Neural crest cell (in vitro differentiated cells): ENCODE measurements at places on chromosomes 1 and 21.

DNA sequence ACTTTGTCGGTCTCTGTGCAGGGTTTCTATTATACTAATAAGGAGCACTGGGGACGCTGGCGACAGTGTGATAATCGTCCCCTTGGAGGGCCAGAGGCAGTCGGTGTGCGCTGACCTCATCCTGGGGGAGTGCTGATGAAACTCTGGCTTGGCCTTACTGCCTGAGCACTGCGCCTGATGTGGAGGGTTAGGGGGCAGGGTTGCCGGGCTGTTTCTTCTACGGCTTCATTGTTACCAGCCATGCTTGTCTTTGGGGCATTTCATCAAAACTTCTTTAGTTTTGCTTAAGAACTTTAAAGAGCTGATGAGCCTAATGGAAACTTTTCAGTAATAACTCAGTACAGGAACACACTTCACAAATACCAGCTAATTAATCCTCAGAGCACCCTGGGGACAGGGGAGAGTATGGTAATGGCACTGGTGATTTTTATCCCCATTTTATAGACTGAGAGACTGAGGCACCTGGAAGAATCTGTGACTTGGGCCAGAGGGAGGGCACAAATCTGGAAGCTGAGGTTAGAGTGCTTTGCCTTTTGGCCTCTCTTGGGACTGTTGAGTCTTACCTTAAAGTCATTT is 81.8 kb downstream of the PEX14 start:
- peak; percentile 6 for DNase-seq
- no peaks in the 10 kb centered on the region for H3K36me3 ChIP-seq
- no peaks in the 10 kb centered on the region for H3K27me3 ChIP-seq
- H3K4me3 ChIP-seq, result peak overlapping the region; percentile 10

- H3K4me1 ChIP-seq, result no peaks in the 10 kb centered on the region
- no peak overlapping the region for H3K4me3 ChIP-seq
- no peaks in the 10 kb centered on the region for H3K27me3 ChIP-seq
- H3K27ac ChIP-seq, result no peak overlapping the region
These were observed 82.3 kb downstream of the DENND1B start for GRCh38 chr1:197692965-197693364.

GRCh38 chr1:157641177-157641576 is 43.3 kb upstream of the FCRL4 start:
- no peaks in the 10 kb centered on the region for H3K4me1 ChIP-seq
- H3K36me3 ChIP-seq, result no peaks in the 10 kb centered on the region
- H3K4me3 ChIP-seq, result no peak overlapping the region
- H3K27ac ChIP-seq, result no peak overlapping the region

- H3K27me3 ChIP-seq, result no peaks in the 10 kb centered on the region
- DNase-seq, result no peak
- no peak overlapping the region for H3K27ac ChIP-seq
- H3K4me3 ChIP-seq, result no peak overlapping the region
- peaks cover 41% of the 10 kb centered on the region for H3K4me1 ChIP-seq
These were observed 836 bp downstream of the CDC7 start for GRCh38 chr1:91501523-91501851.

DNA sequence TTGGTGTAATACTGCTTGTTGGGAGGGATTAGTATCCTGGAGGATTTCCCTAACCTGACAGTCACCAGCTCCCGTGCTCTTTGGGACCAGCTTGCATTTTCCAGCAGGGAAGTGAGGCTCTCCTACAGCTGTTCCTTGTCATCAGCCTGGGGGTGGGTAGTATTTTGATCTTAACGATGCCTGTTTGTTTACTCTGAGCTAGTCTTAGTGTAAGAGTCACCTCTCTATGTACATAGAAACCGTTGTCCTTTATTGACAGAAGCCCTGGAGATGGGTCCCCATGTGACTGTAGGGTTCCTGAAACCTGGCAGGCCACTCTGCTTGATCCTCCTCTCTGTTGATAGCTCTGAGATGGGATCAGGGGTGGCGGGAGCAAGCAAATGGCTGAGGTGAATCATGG is 58.0 kb downstream of the ACP6 start:
- no peak for DNase-seq
- peaks cover 25% of the 10 kb centered on the region for H3K36me3 ChIP-seq
- H3K4me1 ChIP-seq, result peaks cover 11% of the 10 kb centered on the region
- H3K27me3 ChIP-seq, result no peaks in the 10 kb centered on the region
- H3K4me3 ChIP-seq, result no peak overlapping the region
